Tongue (tissue), 3 donors: ENCODE measurements at places on chromosomes 11 and 22. TPM values are rescaled to one million over a fixed set of nuclear protein-coding genes. Genes with fewer than 3 reads are reported as not detected.

Gene PNPLA5
- not detected for total RNA-seq

Gene TCN1
- total RNA-seq = 40.5 TPM

Gene SCGB1A1
- total RNA-seq = not detected

Gene CHADL
- total RNA-seq = 5.9 TPM

- no peak for DNase-seq
These were observed 11.6 kb downstream of the TANGO2 start for GRCh38 chr22:20032407-20032991.

- no peak for DNase-seq
These were observed 16.0 kb downstream of the ADM start for GRCh38 chr11:10320736-10321465.

DNA sequence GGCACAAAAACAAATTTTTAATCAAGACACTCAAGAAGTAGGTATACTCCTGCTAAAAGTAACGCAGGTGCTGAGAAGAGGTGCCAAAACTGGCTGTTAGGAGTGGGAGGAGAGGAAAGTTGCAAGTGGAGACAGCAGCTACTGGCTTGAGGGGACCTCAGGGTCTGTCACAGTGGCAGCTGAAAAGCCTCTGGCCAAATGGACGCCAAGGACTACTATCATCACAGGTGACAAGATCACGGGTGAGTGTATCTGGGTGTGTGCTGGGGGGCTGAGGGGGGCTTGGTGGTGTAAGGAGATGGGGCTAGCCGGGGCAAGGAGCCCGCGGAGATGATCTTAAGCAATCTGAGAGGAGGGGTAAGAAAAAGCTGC, 687 bp downstream of the ZNF202 start:
- DNase-seq = peak; percentile 17

Gene SLC22A9
- not detected for total RNA-seq

DNA sequence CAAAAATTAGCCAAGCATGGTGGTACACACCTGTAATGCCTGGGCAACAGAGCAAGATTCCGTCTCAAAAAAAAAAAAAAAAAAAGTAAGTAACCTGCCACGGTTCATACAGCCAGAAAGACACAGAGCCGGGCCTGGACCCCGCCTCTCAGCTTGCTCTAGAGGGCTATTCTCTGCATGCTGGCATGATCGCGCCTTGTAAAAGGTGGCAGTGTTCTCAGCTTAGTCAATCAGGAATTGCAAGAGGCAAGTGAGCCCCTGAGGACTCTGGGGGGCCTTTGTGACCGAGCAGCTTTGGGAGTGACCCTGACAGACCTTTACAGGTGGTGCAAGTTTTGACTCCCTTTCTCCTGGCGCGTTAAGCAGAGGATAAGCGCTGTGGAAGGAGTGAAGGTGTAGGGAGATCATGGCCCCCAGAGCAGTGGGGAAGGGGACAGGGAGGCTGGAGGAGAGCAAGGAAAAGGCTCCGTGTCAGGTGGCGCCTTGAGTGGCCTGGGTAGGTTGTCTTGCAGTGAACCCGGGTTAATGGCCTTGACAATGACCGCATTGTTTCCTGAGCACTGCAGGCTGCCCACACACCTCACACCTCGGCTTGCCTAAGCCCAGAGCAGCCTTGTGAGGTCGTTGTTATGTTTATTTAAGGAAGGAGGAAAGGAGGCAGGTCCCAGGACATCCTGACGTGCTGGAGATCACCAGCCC, 48.9 kb downstream of the CDPF1 start:
- no peak for DNase-seq

Gene CAPN1
- 144 TPM for total RNA-seq

DNA sequence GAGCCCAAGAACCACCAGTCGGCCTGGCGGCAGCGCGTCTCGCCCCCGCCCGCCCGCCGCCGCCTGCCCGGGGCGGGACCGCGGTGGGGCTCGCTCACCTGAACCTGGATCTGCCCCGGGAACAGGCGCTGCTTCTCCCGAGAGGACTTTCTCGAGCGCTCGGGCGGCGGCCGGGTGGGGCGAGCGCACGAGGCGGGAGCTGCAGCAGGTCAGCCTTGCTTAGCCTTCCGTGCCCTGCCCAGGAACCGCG, 133 bp downstream of the MYH9 start:
- DNase-seq = no peak

Gene IL18
- 5.2 TPM for total RNA-seq

Gene FAM180B
- 1.4 TPM for total RNA-seq

Gene PDGFB
- 26.0 TPM for total RNA-seq

DNA sequence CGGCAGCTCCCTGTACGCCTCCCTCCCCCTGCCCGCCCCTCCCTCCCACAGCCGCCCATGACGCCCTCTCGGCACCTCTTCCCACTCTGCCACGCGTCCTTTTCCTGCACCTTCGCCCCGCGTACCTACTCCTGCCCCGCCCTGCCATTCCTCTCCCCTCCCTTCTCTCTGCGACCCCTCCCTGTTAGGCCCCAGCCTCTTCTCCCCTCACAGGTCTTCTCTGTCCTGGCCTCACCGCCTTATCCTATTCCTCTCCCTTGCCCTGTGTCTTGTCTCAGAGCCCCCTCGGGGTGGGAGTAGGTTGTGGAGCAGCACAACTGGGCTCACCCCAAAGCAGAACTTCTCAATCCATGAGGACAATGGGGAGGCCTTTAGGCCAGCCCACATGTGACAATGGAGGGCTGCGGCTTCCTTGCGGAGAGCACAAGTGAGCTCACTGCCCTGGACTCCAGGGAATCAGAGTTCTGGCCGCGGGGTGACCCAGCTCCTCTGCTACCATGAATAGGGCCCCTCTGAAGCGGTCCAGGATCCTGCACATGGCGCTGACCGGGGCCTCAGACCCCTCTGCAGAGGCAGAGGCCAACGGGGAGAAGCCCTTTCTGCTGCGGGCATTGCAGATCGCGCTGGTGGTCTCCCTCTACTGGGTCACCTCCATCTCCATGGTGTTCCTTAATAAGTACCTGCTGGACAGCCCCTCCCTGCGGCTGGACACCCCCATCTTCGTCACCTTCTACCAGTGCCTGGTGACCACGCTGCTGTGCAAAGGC, 539 bp downstream of the SLC35C1 start:
- DNase-seq = peak; percentile 53

DNA sequence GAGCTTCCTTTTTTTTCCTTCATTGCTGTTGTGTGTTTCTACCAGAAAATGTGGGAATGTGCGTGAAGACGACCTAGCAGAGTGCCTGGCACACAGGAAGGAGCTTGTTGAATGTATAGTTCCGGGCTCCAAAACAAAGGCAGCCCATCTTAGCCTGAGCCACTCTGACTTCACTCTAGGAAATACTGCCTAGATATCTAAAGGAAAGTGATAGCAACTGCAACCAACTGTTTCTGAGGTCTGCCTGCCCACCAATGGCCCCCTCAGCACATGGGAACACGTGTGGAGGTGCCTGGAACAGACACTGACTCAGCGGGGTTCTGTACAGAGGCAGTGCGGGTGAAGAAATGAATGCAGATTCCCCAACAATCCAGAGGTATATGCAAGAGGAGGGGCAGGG, 14.7 kb upstream of the XBP1 start:
- no peak for DNase-seq

- no peak for DNase-seq
These were observed 192.2 kb upstream of the SORL1-AS1 start for GRCh38 chr11:121645001-121645400.

- peak; percentile 83 for DNase-seq
These were observed 95.5 kb downstream of the PGR start for GRCh38 chr11:101034076-101034475.

DNA sequence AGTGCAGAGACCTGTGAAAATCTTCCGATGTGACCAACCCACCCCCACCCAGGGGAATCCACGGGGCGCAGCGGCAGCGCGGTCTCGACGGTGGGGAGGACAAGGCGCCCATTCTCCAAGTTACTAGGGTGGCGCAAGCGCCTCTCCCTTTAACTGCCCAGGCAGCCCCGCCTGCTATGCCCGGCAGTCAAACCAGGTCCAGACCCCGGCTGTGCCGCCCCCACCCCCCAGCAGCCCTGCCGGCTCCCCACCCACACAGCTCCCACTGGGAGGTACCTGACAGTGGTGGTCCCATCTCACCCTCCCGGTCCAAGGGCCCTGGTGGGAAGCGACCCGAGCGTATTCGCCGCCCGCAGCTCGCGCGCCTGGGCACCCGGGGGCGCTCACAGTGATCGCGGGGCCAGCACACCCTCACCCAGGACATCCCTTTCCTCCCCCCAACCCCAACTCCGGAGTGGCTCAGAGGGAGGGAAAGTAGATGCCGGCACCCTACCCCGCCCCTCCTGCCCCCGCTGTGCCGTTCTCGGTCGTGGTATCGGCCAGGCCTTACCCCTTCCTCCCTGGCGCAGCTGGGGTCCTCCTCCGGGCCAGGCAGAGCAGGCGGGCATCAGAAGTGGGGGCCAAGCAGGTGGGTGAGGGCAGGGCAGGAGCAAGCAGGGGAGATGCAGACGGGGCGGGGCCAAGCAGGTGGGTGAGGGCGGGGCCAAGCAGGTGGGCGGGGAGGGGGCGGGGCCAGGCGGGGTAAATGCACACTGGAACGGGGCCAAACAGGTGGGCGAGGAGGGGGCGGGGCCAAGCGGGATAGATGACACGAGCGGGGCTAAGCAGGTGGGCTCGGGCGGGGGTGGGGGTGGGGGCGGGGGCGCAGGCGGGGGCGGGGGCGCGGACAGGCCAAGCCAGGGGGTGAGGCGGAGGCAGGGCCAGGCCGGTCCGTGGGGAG, at the start of gene TRPM5:
TSS of gene TRPM5 (minus strand) at position 634 of the 940 bp plus-strand sequence. CDS start 21,478 bp downstream, outside the sequence.
- no peak for DNase-seq

GRCh38 chr11:35141571-35141971, 2.6 kb downstream of the CD44 start:
- no peak for DNase-seq

Gene DTX4
- 14.8 TPM for total RNA-seq

Gene SLC17A6
- not detected for total RNA-seq

DNA sequence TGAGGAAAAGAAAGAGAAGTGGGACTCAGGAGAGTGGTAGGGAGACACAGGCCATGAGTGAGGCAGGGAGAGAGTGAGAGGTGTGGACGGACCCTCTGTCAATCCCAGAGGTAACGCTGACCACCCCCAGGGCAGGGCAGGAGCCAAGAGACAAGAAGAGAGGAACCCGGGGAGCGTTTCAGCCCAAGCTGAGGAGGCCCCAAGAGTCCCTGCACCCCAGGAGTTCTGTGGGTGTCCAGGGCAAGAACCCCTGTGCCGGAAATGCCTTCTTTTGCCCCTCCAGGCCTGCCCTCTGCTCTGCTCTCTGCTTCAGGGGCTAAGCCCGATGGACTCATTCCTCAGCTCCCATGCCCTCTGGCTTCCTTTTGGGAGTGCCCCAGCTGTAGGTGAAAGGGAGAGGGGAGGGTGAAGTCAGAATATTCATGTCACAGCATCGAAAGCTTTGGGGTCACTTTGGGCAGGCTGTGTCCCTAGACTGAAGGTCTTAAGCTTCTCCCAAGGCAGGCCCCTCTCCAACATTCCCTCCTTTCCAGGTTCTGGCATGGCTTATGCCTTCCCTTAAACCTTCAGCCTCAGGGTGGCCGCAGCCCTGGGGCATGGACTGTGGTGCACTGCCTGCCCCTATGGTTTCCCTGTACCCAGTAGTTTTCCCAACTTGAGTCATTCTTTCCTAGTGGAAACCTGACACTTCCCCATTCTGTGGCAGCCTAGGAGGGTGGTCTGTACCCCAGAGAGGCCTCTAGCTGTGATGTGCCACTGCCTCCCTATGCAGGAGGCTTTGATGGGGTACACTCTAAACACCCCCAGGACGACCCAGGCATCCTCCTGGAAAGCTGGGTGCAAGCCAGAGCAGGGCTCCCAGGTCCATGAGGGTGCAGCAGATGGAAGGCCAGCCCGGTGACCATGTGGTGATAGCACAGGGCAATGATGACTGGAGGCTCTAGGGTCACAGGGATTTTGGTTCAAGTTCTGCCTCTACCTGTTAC, 27.1 kb downstream of the MYEOV start:
- no peak for DNase-seq

- no peak for DNase-seq
These were observed 52.7 kb downstream of the SCN3B start for GRCh38 chr11:123601743-123602142.

GRCh38 chr22:20026204-20026908, 5.4 kb downstream of the TANGO2 start:
- DNase-seq = no peak

GRCh38 chr11:47391711-47392432, 13.5 kb upstream of the SPI1 start:
- no peak for DNase-seq

GRCh38 chr11:45371251-45372115, 85.3 kb upstream of the SYT13 start:
- peak; percentile 85 for DNase-seq

Gene HTR3A
- total RNA-seq = not detected

- no peak for DNase-seq
These were observed 197.5 kb downstream of the BARX2 start for GRCh38 chr11:129573161-129573560.

- peak; percentile 88 for DNase-seq
These were observed 35.0 kb upstream of the MPEG1 start for GRCh38 chr11:59247531-59248227.

DNA sequence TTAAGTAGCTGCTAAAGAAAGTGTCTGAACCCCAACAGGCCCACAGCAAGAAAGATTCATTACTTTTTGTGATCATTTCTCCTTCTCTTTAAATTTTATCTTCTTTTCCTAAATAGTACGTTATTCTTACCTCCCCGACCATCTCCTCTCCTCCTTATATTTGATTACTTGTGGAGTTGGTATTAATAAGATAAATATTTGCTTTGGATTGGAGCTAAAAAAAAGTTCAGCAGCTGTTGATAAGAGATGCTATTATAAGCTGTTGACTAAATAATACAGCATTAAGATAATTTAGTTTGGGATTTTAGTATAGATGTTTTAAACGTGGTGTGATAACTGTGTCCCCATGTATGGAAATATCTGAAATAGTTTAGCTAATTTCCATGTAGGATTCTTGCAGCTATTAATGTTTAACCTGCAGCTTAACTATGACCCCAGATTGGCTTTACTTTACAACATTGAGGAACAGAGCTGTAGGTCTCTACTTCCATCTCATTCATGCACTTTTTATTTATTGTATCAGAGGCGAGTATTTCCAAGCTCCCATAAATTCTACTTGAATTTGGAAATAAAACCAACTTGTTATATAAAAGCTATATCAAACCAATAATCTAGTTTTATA, 37.8 kb downstream of the ZNF143 start:
- DNase-seq = no peak

Gene IL17REL
- total RNA-seq = not detected

DNA sequence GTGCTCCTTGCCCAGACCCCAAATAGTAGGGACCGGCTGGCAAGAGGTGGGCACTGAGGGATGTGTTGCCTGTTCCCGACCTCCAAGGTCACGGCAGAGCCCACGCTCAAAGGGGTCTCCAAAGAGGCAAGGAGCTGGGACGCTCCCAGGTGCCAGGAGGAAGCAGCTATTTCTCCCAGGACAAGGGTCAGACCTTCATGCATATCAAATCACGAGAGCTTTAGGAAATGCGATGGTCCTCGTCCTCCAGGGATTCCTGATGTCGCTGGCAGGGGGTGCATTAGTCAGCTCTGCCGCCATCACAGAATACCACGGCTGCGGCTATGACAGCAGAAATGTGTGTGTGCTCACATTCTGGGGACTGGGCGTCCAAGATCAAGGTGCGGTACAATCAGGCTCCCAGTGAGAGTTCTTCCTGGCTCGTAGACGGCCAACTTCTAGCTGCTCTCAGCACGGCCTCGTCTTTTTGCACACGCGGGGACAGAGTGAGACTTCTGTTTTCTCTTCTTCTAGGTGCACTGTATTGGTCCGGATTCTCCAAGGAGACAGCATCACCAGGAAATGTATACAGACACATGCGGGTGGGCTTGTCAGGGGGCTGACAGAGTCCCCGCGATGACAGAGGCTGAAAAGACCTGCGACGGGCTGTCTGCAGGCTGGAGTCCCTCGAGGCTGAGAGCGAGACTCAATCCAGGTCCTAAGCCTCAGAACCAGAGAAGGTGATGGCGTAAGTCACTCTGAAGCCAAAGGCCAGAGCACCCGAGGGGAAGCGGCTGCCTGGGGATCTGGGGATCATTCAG, 81.6 kb downstream of the SHANK2 start:
- no peak for DNase-seq

GRCh38 chr11:75233754-75234172, 6.8 kb upstream of the TPBGL start:
- peak; percentile 76 for DNase-seq
